SJSA1 (cell line): ENCODE measurements at places on chromosomes 16 and 17.

DNA sequence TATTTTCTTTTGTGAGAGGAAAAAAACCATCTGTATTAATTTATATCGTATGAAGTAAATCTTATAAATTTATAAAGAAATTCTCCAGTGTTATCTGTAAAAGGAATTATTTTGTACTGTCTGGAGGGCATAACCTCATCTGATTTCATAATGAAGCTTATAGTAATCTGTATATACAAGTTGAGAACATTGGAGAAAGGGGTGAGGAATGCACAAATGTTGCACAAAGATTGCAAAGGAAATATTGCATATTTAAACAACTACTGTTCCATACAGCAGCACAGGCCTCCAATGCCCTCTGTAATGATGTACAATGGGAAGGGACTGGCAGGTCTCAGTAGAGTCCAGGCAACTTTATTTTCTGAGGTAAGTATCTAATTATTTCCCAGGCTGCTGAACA lies 50.8 kb upstream of the KCNJ16 start:
- DNase-seq, result no peak

DNA sequence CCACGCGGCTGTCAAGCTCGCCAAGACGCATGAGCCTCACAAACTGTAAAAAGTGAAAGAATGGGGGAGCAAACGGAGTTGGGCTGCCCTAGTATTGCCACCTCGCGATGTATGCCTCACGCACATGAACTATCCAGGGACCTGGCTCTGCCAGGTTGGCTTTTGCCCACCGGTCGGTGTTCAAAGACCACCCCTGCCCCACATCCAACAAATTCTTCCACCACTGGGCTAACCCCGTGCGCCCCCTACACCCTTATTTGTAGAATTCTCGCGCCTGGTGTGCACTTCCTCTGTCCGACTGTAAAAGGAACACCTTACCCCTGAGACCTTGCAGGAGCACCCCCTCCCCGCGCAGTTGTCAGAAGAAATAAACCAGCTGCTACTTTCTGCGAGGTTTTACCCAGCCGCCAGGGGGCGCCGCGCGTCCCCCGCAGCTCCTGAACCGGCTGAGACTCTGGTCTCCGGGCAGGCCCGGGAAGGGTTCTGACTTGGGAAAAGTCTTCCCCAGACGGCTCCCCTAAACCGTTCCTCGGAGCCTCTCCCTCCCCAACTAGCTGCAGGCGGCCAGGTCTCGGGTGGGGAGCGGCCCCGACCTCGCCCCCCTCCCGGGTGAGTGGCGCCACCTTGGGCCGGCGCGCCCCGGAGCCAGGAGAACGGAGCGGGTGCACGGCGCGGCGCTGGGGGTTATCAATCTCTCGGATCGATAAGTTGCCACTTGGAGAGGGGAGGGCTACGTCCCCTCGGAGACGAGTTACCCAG lies 1.7 kb upstream of the ZNF423 start:
- DNase-seq, result peak; percentile 71

DNA sequence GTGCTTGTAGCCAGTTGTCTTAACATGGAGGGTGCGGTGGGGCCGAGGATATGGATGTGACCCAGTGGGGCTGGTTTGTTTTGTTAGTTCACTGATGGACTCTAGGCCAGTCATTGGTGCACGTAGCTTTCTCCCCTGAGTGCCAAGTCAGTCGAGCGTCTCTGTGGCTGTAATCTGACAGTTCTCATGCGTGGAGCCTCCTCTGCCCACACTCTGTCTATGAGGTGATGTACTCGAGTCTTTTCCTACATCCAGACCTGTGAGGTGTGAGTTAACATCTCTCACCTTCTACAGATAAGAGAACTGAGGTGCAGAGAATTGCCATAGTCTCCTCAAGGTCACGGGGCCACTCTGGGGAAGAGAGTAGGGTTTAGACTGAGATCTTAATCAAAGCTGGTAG lies 90.2 kb downstream of the MARCHF10 start:
- DNase-seq, result no peak

GRCh38 chr16:63613701-63614100 lies 1508.2 kb downstream of the CDH11 start:
- peak; percentile 46 for DNase-seq

GRCh38 chr17:41711669-41712400 lies at the start of gene GAST:
GAST (plus strand) TSS chr17:41712331; CDS start chr17:41715437, 3,106 bp downstream.
- DNase-seq, result no peak

- DNase-seq, result no peak
These were observed 7.4 kb downstream of the RAD51C start for GRCh38 chr17:58699771-58700170.

DNA sequence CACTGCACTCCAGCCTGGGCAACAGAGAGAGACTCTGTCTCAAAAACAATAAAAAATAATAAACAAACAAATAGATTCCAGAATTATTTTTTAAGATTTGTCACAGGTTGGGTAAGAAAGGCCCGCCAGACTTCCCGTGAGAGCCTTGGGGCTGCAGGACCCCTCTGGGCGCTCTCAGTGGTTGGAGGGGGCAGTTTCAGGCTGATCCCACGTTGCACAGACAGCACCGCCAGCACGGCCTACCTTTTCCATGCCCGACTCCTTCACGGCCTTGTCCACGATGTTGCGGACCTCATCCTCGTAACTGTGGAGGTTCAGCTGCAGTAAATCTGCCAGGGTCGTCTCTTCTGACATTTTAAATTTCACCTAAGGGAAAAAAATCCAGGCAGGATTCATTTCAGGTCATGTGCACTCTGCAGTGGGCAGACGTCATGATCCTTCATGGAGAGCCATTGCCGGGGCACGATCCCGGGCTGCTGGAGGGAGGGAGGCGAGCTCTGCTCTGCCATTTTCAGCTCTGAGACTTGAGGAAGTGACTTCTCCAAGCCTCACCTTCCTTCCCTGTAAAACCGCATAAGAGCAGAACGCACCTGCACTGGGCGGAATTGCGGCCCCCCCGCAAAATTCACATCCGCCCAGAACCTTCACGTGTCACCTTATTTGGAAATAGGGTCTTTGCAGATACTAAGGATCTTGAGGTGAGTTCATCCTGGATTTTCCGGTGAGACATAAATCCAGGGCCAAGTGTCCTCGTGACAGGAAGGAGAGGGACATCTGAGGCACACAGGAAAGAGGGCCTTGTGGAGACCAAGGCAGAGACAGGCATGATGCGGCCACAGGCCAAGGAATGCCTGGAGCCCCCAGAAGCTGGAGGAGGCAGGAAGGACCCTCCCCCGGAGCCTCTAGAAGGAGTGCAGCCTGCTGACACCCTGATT lies 66.8 kb downstream of the DNAH17 start:
- no peak for DNase-seq

DNA sequence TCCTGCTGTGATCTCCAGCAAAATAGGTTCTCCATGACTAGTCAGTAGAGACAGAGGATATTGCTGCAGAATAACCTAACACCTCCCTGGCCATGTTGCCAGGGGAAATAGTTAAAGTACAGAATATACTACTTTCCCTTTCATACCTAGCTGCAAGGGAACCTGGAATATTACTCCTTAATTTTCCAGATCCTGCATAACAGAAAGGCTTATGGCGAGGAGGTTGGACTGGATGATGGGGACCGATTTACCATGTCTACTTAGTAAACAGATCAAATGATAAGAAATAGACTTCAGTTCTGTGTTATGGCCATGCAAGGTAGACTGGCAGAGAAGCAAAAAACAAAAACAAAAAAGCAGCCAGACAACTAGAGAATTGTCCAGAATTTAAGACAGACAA lies 117.4 kb downstream of the MSI2 start:
- DNase-seq, result no peak

- DNase-seq, result no peak
These were observed 24.6 kb upstream of the SHISA9 start for GRCh38 chr16:12876778-12877177.

DNA sequence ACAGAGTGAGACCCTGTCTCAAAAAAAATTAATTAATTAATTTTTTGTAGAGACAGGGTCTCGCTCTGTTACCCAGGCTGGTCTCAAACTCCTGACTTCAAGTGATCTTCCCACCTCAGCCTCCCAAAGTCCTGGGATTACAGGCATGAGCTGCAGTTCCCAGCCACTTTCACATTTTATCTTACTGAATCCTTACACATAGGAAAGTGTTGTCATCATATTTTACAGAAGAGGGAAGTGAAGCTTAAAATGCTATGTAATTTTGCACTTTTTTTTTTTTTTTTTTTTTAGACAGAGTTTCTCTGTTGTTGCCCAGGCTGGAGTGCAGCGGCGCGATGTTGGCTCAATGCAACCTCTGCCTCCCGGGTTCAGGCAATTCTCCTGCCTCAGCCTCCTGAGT lies 21.1 kb upstream of the ZNF629 start:
- no peak for DNase-seq

GRCh38 chr17:4958102-4958501 lies 7.2 kb downstream of the ENO3 start:
- DNase-seq, result no peak

DNA sequence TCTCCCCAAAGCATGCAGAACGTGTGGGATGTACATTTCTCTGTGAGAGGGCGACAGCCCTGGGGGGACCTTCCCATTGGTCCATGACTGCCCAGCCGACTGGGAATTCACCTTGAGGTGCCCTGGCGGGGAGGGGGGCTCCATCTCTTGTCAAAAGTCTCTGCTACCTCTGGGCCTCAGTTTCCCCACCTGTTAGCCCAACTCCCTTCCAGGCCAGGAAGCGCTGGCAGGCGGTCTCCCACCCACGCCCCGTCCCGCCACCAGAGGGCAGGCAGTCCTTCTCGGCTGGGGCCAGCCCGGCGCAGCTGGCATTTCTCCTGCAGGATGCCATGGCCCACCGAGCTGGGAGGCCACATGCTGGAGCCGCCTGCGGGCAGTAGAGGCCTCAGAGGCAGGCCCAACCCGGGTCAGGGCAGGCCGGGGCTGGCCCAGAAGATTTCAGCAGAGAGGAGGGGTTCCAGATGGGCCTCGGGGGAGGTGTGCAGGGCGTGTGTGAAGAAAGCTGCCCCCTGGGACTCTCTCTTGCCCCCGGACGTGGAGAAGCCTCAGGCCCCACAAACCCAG lies 16.6 kb downstream of the CD7 start:
- peak; percentile 85 for DNase-seq

DNA sequence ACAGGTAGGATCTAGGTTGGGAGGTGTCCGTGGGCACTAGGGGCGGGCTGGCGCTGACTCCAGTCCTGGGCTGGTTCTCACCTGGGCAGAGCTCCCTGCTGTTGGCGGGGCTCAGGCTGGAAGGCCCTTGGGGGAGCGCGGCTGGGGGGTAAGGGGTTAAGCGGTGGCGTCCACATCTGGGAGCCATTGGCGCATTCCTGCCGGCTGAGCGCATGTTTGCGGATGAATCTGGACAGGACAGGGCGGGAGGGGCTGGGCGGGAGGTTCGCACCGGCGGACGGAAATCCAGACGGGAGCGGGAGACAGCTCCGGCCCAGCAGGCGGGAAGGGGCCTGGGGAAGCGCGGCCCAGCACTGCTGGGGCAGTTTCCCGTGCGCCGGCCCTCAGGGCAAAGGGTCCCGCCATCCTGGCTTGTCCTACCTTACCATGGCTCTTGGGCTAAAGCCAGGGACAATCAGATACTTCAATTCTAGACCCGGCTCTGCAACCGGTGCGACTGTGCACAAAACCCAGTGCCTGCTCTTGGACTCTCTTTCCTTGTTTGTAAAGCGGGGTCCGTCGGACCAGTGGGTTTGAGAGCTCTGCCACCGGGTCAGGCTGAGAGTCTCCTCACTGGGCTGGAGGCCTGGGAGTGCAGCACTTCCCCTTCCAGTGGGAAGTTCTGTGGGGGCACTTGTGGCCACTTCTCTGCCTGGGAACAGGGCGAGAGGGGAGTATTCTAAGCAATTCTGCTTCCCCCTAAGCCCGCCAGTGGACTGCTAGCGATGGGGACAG lies 7.8 kb downstream of the RARA start:
- DNase-seq, result peak; percentile 78

GRCh38 chr17:9108146-9108545 lies 86.8 kb downstream of the NTN1 start:
- DNase-seq, result no peak

DNA sequence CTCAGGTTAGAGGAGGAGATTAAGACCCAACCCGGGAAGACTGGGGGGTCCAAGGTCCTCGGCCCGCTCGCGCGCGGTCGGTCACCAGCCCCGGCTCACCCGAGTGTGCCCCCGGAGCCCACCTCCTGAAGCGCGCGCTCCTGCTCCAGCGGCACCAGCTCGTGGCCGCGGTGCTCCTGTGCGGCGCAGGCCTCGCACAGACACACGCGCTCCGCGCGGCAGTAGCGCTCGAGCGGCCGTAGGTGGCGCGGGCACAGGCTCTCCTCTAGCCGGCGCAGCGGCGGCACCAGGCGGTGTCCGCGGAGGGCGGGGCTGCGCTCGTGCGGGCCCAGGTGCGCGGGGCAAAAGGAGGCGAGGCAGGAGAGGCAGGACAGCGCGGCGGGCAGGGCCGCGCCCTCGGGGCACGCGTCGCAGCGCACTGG lies 618 bp downstream of the TRIM47 start:
- peak; percentile 88 for DNase-seq

DNA sequence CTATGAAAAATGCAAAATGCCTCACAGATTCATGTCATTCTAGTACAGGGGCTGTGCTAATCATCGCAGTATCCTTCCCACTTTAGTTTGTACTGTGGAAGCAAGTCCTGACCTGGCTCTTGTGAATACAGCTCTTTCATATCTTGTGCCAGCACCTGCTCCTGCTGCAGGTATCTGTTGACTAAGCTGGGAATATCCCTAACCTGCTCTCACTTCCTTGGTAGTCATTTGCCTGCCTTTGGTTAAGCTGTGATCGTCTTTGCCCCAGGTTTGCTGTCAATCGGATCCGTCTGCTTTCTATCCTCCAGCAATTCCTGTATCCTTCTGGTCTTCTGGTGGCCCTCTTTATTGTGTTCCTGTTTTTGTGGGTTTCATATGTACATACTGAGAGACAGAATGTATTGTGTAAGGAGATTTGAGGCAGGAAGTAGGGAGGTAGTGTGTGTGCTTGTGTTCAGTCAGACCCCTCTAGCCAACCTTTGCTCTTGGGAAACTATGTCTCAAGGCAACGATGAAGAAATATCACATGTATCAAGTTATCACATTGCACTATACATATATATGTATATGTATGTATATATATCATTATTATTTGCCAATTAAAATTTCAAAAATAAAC lies 7.7 kb upstream of the GINS3 start:
- no peak for DNase-seq

- no peak for DNase-seq
These were observed 17.4 kb downstream of the ARHGAP27 start for GRCh38 chr17:45414990-45415881.

- DNase-seq, result no peak
These were observed 21.4 kb downstream of the PITPNM3 start for GRCh38 chr17:6534846-6535514.

GRCh38 chr17:416293-417206 lies 63.9 kb upstream of the RPH3AL start:
- no peak for DNase-seq

DNA sequence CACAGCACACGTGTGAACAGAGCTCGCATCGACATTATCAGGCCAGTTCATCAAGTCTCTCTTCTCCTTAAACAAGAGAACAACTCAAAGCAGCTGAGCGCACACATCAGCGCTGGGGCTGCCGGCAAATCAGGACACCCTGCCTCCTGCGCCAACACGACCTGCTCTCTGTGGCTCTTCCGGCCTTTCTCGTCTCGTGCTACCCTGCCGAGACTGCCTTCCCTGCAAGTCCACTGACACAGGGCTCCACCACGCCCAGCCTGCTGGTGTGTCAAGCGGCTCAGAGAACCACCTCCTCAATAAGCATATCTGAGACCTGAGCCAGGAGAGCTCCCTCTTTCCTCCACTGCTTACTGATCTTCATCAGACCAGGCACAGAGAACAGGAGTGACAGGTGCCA lies 96.9 kb downstream of the ZNF778 start:
- DNase-seq, result no peak

- no peak for DNase-seq
These were observed 678 bp upstream of the HOXB6 start for GRCh38 chr17:48605409-48605919.

- DNase-seq, result no peak
These were observed 469.1 kb downstream of the KCNJ18 start for GRCh38 chr17:22161376-22161775.

GRCh38 chr17:4195306-4195705 lies 52.3 kb downstream of the CYB5D2 start:
- no peak for DNase-seq
